ENCODE measurements at places on chromosomes 11 and 22. TPM values are rescaled to one million over a fixed set of nuclear protein-coding genes. Genes with fewer than 3 reads are reported as not detected.

Gene TMEM25
- total RNA-seq: 0.24 TPM

GRCh38 chr11:110261195-110262071 is 35.0 kb downstream of the RDX start:
- DNase-seq: no peak

Gene YPEL1
- 2.7 TPM for total RNA-seq

GRCh38 chr11:12585861-12586260 is 88.4 kb upstream of the TEAD1 start:
- DNase-seq: no peak

DNA sequence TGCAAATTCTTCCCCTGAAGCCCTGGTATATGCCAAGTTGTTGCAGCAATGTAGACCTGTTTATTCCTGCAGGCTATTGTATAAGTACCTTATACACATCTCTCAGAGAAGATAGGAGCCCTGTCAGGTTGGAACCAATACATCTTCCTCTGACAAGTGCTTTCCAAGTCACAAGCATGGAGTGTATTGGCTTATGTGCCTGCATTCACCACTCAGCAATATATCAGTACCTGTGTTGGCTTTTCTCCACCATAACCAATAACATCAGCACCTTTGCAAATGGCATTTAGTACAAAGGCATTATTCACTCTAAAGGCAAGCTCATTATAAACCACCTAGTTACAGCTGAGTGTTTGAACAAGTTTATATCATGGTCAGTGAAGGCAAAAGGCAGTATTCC is 611.7 kb upstream of the CNTN5 start:
- DNase-seq: no peak

Gene DCPS
- total RNA-seq: 16.6 TPM

DNA sequence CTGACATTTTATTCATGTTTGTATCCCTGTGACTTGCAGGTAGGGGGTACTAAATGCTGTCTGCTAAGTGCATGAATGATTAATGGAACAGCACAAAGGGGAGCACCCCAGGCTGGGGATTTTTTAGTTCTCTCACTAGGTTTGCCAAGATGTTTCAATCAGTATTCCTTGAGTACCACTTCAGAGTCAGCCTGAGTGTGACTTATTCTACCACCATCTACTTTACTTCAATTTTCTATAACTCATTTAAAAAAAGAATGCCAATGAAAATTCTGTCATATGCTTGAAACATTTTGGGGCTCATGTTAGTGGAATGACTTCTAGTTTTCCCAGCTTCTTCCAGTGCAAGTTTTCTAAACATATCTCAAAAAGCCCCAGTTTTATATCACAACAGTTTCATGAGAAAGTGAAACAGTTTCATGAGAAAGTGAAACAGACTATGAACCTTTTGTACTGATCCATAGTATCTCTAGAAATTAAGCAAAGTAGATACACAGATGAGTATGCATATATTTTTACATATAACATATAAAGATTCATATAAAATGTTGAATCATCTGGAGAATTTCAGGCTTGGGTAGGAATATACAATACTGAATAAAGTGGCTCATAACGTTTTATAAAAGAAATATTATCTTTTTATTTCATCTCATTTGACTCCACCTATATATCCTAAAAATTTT is 252.4 kb downstream of the GRM5 start:
- no peak for DNase-seq

Gene MYEOV
- 130 TPM for total RNA-seq

GRCh38 chr22:50162391-50162956 is 8.1 kb upstream of the PANX2 start:
- DNase-seq: no peak

- no peak for DNase-seq
Observed at GRCh38 chr22:29693161-29693560, 26.6 kb upstream of the CABP7 start.

Gene TEX54
- total RNA-seq: not detected

Gene XRCC6
- 394 TPM for total RNA-seq

DNA sequence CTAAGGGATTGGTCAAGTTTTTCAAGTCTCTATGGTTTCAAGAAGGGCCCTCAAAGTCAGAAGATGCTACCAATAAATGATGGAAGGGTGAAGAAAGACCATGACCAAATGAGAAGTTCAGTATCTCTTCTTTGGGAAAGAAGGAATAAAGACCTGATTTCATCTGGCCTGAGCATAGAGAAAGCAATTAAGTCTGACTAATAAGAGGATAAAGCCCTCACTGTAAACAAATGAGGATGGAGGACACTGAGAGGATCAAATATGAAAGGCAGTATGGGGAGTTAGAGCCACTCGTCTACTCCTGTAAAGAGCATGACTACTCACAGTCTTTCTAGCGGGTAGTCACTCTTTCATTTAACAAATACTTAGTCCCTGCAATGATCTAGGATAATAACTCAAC is 44.6 kb downstream of the FAM168A start:
- no peak for DNase-seq

- no peak for DNase-seq
Observed at GRCh38 chr22:43955883-43956782, 891 bp downstream of the SAMM50 start.

DNA sequence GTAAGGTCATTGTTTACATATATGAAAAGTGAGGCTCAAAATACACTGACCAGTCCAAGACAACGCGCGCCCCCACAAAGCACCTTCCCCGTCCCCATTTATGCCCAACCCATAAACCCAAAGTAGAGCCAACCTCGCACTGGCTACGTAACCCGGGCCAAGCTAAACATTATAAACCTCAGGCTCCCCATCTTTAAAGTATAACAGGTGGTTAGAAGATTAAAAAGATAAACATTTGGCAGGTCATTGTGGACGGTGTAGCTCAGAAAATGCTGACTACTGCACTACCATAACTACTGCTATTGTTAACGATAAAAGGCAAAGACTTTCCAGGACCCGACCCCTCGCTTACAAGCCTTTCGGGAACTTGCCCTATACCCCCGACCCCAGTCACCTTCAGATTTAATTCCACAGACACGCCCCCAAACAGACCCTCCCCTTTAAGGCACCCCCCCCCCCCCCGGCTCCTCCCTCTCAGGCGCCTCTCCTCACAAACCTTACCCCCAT is 470 bp downstream of the NUMA1 start:
- peak; percentile 33 for DNase-seq

Gene KDM4D
- 0.26 TPM for total RNA-seq

DNA sequence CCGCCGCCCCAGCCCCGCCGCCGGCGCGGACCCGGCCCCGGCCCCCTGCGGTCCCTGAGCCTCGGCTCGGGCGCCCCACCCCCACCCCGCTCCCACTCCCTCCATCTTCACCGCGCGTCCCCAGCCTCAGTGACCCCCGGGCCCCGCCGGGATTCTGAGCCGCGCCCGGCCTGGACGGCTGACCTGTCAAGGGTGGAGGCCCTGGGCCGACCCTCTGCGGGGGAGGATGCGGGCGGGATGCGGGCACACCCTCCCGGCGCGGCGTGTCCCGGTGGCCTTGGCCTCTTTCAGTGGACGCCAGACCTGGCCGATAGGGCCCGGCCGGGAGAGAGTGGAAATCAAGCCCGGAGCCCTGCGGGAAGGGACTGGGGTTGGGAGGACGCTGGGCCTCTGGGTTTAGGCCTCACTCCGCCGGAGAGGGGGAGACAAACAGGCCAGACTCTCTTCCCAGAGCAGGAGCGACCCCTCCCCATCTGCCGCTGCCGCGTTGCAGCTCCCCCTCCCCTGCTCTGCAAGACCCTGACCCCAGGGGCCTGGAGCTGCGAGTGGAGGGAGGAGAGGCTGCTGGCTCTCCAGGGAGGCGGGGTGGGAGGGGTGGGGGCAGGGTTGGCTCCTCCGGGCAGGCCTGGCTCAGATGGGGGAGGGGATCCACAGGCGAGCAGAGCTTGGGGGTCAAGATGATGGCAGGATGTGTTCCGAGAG is 525 bp downstream of the MAPK8IP2 start:
- no peak for DNase-seq

- no peak for DNase-seq
Observed at GRCh38 chr22:24925586-24926427, 20.7 kb downstream of the LHFPL7 start.

DNA sequence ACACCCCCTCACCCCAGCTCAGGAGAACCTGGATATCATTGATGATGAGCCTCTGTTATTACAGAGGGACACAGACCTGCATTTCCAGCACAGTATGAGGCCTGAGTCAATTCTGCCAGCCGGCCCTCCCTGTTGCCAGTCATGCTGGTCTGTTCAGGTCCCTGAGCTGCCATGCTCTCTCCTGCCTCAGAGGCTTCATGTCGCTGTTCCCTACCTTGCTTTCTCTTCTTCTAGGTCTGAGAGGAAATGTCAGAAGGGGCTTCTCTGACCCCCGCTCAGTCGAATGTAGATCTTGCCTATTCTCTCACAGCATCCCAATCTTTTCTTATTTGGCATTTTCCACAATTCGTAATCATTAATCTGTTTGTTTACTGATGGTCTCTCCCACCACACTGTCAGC is 21.8 kb upstream of the ABCC8 start:
- no peak for DNase-seq

DNA sequence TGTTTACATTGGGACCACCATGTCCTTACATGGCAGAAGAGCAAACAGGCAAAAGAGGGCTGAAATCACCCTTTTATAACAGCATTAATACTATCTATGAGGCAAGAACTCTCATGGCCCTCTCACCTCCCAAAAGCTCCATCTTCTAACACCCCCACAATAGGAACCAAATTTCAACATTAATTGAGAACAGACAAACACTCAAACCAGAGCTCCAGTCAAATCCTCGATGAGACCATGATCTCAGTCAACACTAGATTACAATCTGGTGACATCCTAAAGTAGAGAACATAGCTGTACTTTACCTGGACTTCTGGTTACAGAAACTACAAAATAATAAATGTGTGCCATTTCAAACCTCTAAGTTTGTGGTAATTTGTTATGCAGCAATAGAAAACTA is 25.1 kb downstream of the OR2AG2 start:
- no peak for DNase-seq

DNA sequence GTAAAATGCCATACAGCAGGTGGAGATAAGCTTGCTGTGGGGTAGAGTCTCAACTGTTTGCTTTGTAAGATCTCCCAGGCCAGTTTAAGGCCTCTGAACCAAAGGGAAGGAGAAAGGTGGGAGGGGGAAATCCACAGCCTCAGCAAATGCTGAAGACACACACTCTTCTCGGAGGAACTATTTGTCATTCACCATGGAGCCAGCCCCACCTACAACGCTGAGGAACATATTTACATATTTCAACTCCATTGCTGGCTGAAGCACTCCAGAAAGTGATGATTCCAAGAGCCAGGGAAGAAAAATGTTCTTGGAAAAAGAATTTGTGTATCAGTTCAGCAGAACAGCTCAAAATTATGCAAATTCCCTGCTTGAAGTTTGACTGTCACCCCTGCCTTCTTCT is 6.5 kb downstream of the TENM4 start:
- no peak for DNase-seq

Gene MYOD1
- total RNA-seq: not detected

DNA sequence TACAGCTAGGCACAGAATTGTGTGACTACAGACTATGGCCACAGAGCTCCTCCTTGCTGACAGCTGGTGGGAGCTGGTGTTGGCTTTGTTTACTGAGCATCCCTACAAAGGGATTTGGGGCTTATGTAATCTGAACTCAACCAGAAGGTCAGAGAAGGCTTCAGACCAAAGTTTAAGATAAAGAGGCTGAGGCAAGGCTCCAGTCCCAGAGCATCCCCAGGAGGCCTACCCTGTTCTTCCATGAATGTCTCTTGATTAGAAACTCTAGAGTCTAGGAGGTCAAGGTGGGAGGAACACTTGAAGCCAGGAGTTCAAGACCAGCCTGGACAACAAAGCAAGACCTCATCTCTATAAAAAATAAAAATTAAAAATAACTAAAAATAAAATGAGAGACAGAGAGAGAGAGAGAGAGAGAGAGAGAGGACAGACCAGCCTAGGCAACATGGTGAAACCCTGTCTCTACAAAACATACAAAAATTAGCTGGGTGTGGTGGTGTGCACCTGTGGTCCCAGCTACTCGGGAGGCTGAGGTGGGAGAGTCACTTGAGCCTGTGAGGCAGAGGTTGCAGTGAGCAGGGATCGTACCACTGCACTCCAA is 125.5 kb upstream of the SERPIND1 start:
- no peak for DNase-seq

Gene APOL6
- 2.6 TPM for total RNA-seq

DNA sequence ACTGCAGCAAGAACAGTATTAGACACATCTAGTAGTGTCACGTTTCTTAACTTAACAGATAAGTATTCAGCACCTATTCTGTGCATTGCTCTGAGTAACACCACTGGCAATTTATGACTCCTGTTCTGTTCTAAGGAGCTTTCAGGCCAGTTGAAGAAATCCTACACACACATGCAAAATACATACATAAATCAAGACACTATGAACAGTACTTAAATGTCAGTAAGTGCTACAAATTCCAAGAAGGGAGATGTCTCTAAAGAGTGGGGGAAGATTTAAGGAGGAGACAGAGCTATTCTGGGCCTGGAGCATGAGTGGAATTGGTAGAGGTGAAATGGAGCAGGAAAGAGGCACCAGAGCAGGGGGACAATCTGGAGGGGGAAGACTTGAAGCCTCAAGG is 46.2 kb upstream of the CLMP start:
- DNase-seq: no peak

DNA sequence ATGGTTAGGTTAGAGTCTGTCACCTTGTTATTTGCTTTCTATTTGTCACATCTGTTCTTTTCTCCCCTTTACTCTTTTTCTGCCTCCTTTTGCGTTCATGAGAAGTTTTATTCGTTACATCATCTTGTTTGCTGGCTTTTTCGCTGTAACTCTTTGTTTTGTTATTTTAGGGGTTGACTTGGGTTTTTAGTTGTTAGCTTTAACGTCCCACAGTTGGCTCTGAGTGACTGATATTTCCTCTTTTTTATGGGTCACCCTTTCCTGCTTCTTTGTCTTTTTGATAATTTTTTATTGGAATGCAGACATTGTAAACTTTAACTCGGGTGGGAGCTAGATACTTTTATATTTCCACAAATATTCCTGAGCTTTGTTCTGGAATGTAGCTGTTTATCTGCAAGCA is 13.3 kb upstream of the TNNT3 start:
- DNase-seq: no peak

- no peak for DNase-seq
Observed at GRCh38 chr22:50251477-50252081, 514 bp upstream of the HDAC10 start.

Gene HRAS
- total RNA-seq: 99.9 TPM

GRCh38 chr11:86990515-86990914 is 35.3 kb upstream of the FZD4 start:
- peak; percentile 64 for DNase-seq

GRCh38 chr11:117045196-117045595 is 53.0 kb downstream of the SIK3 start:
- DNase-seq: no peak

GRCh38 chr22:16828876-16829275 is 3.7 kb upstream of the XKR3 start:
- no peak for DNase-seq

All from A172 (cell line).